Chondrocyte (in vitro differentiated cells): ENCODE measurements at places on chromosomes 6 and 20. TPM values are rescaled to one million over a fixed set of nuclear protein-coding genes. Genes with fewer than 3 reads are reported as not detected.

- DNase-seq = no peak
These were observed 46.2 kb downstream of the TTI1 start for GRCh38 chr20:37986873-37987601.

DNA sequence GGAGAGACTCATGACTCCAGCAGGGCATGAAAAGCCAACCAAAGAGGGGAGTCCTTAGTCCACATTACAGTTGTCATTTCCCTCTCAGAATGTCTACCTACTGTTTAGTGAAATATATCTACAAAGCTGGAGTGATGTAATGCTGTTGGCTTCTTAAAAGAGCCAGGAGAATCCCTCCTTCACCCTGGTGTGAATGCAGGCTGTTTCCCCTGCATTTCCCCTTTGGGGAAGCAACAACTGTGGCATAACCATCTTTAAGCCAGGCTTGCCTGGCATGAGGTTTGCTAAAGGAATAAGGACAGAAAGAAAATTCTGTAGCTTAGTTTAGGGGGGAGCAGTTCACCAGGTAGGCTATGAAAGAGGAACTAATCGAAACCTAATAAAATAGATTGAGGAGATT, 129.5 kb downstream of the CRYBG1 start:
- DNase-seq = no peak

- DNase-seq = no peak
These were observed 35.8 kb downstream of the GRIK2 start for GRCh38 chr6:101429270-101429669.

- DNase-seq = no peak
These were observed 33.1 kb upstream of the LCA5 start for GRCh38 chr6:79570129-79571029.

The TEAD3 gene
- 35.1 to 57.1 TPM (median 56.8 TPM) in 3 replicates for total RNA-seq

DNA sequence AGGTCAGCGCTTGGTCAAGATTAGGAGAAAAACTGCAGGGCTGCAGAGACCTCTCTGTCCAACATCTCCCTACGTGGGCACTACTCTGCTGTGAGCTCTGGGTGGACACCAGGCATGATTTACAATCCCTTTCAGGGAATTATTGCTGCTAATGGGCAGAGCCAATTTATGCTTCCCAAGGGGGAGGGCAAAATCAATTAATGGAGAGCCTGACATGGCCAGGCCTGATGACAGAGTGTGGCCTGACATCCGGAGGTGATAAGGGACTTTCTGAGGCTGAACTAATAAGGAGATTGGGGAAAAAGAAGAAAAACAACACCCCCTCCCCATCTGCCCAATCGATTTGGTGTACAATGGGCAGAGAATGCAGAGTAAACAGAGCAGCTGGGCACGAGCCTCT, 5.0 kb upstream of the KCNK16 start:
- no peak for DNase-seq

The ARMH2 gene
- total RNA-seq = not detected in 3 replicates

- no peak for DNase-seq
These were observed 20.0 kb downstream of the PLA2G7 start for GRCh38 chr6:46715141-46715540.

DNA sequence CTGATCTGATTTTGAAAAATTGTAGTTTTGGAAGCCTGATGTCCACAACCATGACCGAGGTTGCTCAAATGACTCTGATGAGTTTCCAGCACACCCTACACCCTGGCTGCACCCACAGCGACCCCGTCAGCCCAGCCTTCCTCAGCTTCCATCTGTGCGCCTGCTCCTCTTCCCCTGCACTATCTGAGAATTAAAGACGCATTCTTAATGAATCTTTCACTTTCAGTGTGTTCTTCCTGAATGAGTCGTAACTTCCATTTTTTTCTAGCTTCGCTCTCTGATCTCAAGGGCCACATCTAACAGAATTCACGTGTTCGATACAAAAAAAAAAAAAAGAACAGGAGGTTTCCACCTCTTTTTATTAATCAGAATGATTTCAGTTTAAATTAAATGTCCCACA, 21.3 kb upstream of the RREB1 start:
- DNase-seq = no peak

DNA sequence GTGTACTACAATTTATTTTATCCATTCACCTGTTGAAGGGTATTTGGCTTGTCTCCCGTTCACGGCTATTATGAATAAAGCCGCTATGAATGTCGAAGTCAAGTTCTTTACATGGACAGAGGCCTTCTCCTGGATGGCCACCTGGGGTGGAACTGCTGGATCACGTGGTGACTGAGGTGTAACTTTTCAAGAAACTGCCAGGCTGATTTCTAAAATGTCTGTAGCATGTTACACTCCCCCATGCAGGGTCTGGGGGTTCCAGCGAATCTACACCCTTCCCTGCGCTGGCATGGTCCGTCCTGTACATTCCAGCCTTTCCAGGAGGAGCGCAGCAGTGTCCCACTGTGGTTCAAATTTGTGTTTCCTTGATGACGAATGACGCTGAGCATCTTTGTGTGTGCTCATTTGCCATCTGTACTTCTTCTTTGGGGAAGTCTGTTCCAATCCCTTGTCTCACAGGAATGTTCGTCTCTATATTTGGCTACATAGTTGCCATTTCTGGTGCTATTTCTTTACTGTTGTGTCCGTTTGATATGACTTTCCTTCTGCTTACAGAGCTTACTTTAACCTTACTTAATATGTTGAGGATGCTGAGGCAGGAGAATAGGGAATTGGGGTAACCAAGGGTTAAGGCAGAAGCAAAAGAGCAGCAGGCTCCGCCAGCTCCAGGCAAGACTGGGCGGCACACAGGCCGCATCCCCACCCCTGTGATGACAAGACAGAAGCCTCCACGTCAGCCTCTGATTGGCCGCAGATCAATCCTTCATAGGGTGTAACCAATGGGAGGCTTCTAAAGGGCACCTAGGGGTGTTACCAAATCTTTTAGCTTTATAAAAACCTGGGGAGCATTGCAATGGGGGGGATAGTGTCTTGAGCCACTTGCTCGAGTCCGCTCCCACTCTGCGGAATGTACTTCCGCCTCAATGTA, 106.6 kb downstream of the TAF4 start:
- peak; percentile 76 for DNase-seq

- no peak for DNase-seq
These were observed 27.1 kb upstream of the KIAA1586 start for GRCh38 chr6:57019434-57019833.

GRCh38 chr6:6724539-6725467, 136.3 kb downstream of the LY86 start:
- DNase-seq = no peak

The PGBD1 gene
- 7.6 to 9.9 TPM (median 8.5 TPM) in 3 replicates for total RNA-seq

DNA sequence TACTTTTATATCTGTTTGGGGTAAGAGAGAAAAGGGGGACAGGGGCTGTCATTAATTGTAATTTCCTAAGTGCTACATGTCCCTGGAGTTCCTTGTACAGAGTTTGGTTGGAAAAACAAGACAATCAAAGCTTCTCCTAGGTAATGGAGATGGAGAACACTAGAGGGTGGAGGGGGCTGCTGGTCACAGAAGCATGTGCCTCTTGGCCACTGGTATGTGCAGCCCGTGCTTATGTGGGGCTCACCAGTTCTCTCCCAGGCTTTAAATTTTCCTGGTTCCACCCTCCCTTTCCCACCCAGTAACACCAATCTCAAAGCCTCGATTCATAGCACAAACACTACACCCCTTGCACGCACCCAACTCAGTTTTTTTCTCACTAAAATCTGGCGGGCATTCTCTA, 165.6 kb downstream of the SAMD5 start:
- DNase-seq = no peak

DNA sequence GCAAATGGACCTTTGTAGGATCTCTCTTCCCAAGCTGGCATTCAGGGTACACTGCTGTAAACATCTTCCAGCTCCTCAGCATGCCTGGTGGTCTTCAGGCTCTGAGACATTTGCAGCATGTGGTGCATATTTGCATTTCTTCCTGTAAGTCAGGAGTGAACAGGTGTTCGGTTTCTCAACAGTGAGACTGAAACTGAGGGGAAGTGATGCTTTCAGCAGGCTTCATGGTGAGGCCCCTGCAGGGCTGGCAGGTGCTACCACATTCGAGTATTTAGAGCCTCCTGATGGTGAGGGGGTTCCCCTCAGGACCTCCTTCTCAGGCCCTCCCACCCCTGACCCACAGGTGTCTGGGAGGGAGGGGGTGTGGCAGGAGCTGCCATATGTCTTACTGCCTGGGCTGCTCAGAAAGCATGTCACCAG, 15.1 kb downstream of the MYBL2 start:
- DNase-seq = no peak

DNA sequence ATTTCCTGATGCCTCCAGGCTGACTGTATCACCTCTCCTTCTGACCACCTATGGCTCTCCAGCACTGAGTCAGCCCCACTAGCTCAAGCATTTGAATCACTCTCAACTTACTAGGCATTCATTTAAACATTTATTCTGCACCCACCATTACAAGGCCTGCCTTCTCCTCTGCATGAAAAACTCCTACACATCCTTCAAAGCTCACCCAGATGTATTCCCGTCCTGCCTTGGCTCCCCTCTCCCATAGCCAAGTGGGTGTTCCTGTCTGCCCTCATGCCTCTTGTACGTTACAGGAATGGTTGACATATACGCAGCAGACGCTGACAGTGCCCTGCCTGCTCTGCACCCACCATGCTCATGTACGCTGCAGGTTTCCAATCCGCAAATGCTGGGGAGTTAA, 21.6 kb downstream of the KCNK17 start:
- no peak for DNase-seq

DNA sequence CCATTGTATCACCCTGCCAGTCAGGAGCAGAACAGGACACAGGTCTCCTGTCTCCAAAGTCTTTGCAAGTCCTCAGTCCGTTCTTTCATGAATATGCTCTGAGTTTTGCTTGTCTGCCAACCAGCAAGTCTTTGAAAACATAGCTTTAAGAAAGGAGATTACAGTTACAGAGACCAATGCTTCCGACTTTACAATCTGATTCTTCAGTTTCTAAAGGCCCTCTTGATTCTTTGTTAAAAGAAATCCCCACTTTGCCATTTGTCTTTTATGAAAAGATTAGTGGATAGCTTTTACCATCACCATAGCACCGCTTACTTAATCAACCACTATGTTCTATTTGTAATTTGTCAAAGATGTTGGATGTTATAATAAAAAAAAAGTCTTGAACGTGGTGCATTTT, 562.8 kb upstream of the BTBD3 start:
- no peak for DNase-seq

DNA sequence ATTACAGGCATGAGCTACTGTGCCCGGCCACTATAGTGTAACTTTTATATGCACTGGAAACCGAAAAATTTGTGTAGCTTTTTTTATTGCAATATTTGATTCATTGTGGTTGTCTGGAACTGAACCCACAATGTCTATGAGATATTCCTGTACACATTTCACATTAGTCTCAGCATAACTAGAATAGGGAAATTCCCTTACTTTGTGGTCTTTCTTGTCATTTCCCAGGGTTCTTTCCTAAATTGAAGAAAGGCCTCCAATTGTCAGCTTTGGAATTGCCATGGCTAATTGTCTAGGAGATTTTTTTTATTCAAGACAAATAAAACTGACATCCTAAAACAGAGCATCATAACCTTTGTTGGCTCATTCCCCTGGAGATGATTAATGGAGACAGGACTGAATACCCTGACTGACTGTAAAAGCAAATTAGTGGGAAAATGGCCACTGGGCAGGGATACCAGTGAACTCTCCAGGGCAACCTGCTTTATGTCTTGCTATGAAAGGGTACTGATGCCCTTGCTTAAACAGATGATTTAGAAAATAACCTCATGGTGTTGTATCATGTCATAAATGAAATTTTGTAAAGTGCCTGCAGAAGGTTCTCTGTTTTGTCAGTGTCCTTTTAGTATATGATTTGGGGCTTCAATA, 576.9 kb downstream of the RFPL4B start:
- no peak for DNase-seq

The CASS4 gene
- total RNA-seq = 0.10 to 0.39 TPM in 2 of 3 replicates, not detected in the other

GRCh38 chr6:24010133-24010532, 115.9 kb upstream of the NRSN1 start:
- DNase-seq = no peak

- no peak for DNase-seq
These were observed 112.8 kb downstream of the BCAS1 start for GRCh38 chr20:53957451-53958172.

The GSTA2 gene
- total RNA-seq = not detected in 3 replicates

DNA sequence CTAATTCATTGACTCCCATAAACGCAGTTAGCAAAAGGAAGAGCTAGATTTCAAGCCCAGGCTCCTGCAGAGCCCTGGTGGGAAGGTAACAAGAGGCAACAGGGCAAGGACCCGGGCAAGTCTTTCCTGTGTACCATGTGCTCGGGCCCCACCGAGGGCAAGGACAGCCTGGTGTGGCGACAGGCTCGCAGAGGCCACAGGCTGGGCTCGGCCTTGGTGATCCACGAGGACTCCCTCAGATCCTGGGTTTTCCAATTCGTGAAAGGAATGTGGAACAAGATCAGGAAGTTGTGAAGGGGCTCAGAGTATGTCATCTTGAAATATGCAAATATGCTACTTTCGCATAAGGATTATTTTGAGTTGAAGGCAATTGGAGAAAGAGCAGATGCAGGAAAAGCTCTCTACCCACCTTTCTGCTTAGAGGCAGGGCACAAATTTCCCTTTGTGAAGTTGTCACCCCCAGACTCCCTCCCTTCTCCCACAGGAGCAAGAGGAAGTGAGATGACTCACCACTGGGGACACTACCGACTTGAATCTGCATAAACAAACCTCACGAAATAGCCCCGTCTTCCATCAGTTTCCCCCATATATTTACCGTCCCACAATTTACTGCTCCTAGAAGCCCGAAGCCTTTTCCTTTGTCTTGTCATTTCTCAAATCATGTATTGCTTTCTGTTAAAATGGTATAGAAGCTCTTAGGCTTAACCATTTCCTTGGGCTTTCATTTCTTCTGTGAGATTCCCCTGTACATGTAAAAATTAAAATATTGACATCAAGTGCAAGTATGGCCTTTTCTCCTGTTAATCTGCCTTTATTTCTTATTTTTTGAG, 79.0 kb downstream of the PSMG4 start:
- no peak for DNase-seq

DNA sequence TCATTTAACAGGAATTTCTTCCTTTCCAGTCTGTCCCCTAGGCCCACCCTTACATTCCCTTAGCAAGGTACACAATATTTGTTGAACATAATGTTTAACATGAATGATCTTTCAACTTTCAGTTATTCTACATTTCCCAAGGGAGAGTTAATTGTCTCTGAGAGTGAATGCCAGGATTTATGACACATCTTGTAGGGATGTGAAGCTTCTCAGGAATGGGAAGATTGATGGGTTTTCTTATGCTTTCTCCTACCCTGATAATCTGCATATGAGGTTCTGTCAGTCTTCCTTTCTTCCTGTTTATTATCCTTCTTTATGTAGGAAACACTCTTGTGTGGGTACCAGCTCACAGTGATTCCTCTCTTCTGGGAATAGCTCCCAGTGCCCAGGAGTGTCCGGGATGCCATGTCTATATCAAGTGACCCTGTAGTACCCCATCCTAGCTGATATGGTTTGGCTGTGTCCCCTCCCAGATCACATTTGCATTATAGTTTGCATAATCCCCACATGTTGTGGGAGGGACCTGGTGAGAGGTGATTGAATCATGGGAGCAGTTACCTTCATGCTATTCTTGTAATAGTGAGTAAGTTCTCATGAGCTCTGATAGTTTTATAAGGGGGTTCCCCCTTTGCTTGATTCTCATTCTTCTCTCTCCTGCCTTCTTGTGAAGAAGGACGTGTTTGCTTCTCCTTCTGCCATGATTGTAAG, 7.1 kb upstream of the FYN start:
- no peak for DNase-seq
